BE2C (cell line): ENCODE measurements at places on chromosomes 3 and 15.

DNA sequence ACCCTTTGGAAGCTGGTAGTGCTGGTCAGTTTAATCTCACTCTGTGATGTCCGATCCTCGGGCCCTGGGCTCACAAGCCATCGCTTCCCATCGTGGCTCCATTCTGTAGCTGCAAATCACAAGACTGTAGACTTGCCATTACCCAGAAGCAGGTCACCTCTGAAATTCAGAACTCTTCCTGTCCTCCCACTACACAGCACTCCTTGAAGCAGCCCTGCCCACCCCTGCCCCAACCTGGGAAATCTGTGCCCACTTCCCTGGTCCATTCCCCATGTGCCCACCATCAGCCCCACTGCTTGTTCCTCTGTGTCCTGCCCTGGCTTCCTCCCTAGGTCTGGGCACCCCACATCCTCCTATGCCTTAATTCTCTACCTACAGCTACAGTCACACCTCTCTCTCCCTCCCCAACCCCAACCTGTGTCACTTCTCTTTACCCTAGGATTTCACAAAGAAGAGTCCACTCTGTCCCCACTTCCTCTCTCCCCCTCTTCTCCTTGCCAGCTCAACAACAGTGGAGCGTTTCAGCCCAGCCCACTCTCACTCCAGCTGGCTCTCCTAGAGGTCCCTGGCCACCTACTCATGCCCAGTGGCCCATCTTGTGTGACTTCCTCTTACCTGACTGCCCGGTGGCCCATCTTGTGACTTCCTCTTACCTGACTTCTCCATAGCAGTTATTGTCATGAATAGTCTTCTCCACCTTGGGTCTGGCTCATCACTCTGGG is 8.3 kb downstream of the ZNF710 start:
- no peak for DNase-seq

DNA sequence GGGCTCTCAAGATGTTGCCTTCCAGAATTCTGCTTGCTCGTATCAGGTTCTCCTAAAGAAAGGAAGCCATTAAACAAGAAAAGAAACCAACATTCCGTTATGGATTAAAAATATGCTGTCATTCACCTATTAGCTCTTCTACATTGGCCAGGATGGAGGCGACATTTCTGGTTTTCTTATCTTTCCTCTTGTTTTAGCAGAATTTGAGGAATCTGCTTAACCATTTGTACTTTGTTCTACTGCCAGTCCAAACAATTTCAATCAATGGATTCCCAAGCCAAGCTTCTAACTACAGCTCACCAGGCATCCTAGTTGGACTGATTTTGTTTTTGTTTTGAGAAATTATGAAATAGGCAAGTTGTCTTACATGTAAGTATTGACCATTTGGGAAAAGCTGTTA is 164.6 kb upstream of the TSC22D2 start:
- no peak for DNase-seq

- no peak for DNase-seq
These were observed 110.1 kb upstream of the TGFBR2 start for GRCh38 chr3:30496066-30496966.

- DNase-seq: no peak
These were observed 170.7 kb downstream of the TIGIT start for GRCh38 chr3:114464548-114464947.

DNA sequence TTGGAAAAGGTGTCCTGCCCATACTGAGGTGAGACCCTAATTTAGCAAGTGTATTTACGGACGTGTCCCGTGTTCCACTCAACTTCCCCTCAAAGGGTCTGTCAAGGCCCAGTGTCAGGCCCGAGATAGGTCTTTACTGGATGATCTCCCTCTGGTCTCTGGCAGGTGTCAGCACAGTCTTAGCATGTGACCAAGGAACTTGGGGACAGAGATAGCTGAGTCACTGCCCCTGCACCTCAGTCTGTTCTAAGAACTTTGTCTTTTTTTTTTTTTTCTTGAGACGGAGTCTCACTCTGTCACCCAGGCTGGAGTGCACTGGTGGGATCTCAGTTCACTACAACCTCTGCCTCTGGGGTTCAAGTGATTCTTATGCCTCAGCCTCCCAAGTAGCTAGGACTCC is 32.1 kb upstream of the ALPK3 start:
- DNase-seq: no peak

DNA sequence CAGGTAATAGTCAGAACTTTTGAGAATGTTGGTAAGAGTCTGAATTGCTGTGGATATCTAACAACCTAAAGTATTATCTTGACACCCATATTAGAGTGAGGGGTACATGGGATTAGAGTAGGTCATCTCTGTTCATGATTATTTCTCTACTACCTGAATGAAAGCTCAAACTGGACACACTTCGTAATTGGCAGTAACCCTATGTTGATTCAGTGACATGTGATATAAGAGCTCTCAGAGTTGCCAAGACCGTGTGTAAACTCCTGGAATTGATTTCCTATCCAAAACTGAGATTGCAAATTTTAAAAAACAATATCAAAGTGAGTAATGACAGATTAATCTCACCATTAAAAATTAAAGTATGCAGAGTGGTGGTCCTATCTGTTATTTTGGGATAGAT is 214.8 kb upstream of the ARHGEF26 start:
- DNase-seq: no peak

GRCh38 chr3:50370594-50370993 is 11.3 kb upstream of the TMEM115 start:
- DNase-seq: peak; percentile 63

GRCh38 chr3:45441584-45442310 is 53.4 kb downstream of the LARS2 start:
- no peak for DNase-seq

GRCh38 chr3:120357807-120358206 is 8.7 kb upstream of the LRRC58 start:
- DNase-seq: no peak

GRCh38 chr15:33963831-33964664 is 4.2 kb upstream of the CHRM5 start:
- DNase-seq: peak; percentile 18

DNA sequence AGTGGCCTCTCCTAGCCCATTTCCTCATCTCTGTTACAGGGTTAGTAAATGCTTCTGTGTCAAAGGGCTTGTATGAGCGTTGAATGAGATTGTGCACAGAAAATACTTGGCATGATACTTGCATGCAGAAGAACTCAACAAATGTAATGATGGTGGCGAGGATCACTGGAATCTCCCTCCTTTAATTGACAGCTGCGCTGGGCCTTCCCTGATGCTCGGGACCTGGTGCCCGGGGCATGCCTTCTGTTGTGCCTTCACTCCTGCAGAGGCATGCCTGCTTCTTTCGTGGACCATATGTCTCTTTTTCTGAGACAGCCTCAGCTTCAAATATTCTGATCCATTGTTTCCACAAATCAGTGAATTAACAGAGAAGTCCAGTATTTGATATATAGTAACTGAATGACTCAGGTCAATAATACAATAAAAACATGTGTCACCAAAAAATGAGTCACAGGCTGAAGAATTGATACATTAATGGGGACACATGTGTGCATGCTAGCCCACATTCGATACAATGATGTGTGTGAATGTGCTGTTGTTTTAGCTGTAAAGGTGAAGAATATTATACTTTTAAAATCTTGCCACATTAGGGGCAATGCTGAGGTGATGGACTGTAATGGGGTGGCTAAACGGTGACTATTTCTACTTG is 243.3 kb upstream of the TBL1XR1 start:
- no peak for DNase-seq

DNA sequence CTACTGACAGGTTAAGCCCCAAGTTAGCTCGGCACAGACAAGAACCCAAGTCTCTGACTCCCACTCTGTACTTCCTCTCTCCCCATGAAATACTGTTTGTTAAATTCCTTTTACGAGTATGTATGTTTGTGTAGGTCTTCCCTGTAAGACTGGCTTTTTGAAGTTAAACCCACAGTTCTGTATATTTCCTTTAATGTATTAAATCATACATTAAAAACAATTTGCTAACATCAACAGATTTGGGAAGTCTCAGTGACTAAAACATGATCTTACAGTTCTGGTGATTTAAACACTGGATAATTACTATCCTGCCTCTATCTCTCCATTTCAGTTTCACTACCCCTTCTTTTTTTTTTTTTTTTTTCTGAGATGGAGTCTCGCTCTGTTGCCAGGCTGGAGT is 4.4 kb downstream of the CMTM6 start:
- no peak for DNase-seq

DNA sequence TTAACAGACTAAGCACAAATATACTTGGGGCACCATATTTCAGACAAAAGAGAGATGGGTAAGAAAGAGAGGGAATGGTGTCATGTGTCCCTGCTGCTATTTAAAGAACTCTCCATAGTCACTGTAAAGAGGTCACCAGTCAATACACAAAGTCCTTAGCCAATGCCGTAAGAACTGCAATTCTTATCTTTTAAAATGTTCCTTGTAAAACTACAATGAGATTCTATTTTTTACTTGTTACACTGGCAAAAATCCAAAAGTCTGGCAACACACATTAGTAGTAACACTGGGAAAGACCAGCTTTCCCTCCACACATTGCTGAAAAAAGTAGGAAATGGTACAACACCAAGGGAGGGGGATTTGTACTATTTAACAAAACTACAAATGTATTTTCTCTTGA is 189.4 kb downstream of the TBC1D5 start:
- no peak for DNase-seq

DNA sequence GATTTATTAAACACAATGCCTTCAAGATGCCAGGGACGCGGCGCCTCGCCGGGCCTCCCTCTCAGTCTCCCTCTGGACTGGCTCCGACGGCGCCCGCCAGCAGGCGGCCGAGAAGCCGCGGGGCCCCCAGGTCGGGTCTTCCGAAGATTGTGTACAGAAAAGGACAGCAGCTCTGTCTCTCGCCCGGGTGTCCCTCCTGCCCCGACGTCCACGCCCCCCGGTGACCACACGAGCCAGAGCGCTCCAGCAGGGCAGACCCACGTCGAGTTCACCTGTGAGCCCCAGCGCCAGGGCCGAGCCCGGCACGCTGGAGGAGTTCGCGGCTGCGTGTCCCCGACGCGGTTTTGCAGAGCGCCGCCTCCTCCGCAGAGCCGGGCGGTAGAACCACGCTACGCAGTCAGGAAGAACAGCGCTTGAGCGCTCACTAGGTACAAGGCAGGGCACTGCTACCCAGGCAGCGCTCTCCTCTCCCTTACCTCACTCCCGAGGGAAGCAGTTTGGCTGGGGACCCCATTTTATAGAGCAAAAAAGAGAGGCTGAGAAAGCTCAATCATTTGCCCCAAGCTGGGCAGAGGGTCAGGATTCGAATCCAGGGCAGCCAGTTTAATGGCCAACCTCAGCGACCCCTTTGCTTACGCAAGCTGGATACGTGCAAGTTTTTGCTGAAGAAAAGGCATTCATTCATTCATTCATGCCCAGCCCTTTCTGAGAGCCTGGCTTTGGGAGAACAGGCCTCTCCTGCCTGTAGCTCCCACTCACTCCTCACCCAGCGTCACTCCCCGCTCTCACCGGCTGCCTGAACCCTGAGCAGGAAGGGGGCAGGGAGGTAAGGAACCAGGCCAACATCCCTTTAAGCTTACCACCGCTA is 3.0 kb upstream of the TLE3 start:
- peak; percentile 69 for DNase-seq

DNA sequence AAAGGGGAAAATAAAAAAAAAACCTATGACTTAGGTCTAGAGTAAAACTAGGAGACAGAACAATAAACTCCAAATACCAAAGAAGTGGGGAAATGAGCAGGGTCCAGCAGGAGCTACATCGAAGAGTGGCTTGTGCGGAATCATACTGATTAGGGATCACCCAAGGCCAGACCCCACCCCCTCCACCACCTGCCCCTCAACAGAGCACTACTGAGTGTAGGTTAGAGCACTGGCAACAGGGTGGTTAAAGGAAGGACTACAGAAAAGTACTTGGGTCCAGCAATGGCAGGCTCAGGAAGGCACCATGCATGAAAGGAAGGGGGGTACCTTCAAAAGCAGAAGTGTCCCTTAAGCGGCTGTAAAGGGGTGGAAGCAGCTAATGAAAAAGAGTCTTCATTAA is 96.2 kb downstream of the UBE3A start:
- DNase-seq: no peak

- no peak for DNase-seq
These were observed 471.1 kb downstream of the SHQ1 start for GRCh38 chr3:72376956-72377710.

DNA sequence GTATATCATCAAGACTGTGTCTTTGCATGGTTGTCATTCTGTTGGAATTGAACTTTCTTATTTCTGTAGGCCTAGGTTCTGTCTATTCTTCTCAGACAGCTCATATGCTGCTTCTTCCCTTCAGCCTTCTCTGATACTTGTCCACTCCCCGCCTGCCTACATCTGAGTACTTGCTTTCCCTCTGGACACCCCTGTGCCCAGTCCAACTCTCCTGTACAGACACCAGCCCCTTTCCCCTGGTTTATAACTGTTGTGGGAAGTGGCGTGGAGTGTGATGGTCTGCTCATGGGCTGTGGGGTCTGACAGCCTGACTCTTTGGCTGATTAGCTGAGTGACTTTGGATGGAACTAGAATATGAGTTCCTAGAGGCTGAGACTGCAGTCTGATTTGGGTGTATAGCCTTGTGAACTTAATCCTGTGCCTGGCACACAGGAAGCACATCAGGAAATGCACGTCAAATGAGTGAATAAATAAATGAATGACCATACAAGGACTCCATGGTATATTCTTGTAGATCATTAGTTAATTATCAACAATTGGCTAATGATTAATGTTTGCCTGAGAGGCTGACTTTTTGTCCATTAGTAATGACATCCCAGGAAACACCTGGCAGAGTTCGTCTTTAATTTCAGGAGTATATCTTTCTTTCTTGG is 11.8 kb downstream of the CACNA1D start:
- no peak for DNase-seq

DNA sequence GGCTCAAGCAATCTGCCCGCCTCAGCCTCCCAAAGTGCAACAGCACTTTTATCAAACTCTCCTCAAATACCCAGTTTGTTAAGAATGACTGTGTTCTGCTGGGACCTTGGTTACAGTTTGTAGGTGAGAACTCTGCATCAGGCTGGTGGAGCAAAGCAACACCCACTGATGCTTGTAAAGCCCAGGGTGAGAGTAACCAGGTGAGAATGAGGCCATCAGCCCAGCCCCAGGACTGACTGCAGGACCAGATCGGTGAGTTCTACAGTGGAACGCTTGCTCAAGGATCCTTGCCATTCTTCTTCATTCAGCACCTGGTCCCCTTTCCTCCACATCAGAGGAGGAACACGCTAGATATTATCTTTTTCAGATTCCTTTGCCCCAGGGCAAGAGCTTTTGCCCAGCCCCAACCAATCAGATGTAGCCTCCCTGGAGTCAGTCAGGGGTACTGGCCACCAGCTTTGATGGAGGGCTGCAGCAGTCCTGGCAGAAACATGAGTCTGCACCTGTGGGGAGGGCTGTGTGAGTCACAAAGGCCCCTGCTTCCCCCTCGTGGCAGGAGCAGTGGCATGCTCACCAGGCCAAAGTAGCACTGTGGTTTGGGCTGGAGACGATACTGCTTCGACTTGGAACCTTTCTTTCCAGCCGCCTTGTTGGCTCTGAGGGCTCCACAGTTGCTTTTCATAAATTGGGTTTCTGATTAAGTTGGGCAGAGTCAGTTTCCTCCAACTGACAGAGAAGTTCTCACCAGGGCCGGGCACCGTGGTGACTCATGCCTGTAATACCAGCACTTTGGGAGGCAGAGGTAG is 3.5 kb upstream of the SHISA5 start:
- peak; percentile 76 for DNase-seq

GRCh38 chr15:101773496-101774100 is 29.7 kb upstream of the OR4F6 start:
- no peak for DNase-seq

GRCh38 chr15:42065033-42065432 is 29.3 kb downstream of the PLA2G4D start:
- DNase-seq: peak; percentile 69
